ENCODE measurements at places on chromosomes 12 and 14.

- DNase-seq, result peak; percentile 17
These were observed 397.4 kb downstream of the RAD51B start for GRCh38 chr14:68216957-68217356.

GRCh38 chr14:96635850-96636249 lies 133.7 kb downstream of the PAPOLA start:
- DNase-seq, result no peak

- DNase-seq, result no peak
These were observed 27.9 kb downstream of the PCNX1 start for GRCh38 chr14:70935135-70935534.

DNA sequence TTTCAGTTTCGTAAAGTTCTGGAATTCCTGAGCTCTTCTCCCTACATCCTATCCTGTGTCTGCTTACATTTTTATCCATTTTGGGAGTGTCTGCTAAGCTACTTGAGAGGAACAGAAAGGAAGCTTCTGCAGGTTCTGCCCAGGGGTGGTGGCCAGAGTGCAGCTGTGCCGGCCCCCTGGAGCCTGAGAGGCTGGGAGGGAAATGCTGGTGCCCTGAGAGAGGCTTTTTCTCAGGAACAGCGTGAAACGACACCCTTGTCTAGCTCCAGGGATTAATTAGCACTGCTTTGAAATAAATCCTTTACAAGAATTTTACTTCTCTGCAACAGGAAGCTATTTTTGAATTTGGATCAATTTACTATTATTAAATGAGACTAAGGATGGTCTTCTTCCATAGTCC lies 165.4 kb downstream of the SLC15A5 start:
- DNase-seq, result peak; percentile 3

DNA sequence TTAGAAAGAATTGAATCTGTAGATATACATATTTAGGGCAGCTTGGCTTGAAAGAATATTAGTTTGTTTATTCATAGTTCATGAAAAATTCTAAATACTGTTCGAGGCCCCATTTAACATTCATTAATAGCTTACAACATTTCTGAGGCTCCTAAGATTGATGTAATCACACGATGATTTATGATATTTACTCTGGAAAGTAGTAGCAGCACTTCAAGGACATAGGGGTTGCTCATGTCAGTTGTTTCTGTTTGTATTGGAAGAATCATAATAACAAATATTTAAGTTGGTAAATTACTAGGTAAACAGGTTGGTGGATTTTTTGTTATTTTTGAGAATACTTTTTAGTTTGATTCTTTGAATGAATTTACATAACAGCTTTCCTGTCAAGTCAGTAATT lies 30.4 kb downstream of the CAND1 start:
- DNase-seq, result no peak

DNA sequence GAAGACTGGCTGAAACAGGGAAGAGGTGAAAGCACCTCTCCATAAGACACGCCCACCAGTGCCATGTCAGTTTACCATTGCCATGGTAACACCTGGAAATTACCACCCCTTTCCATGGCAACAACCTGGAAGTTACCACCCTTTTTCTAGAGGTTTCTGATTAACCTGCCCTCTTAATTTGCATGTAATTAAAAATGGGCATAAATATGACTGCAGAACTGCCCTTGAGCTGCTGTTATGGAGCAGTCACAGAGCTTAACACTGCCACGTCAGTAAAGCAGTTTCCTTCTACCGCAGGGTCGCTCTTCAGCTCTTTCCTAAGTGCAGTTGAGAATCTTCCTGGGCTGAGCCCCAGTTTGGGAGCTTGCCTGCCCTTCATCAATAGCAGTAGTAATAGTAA lies 55.2 kb downstream of the RASSF3 start:
- DNase-seq, result peak; percentile 40

GRCh38 chr12:128789356-128789929 lies 34.3 kb downstream of the SLC15A4 start:
- DNase-seq, result no peak

- DNase-seq, result peak; percentile 18
These were observed 48.7 kb downstream of the MIPOL1 start for GRCh38 chr14:37246427-37246829.

GRCh38 chr14:52020161-52020714 lies 30.9 kb downstream of the RTRAF start:
- DNase-seq, result no peak

DNA sequence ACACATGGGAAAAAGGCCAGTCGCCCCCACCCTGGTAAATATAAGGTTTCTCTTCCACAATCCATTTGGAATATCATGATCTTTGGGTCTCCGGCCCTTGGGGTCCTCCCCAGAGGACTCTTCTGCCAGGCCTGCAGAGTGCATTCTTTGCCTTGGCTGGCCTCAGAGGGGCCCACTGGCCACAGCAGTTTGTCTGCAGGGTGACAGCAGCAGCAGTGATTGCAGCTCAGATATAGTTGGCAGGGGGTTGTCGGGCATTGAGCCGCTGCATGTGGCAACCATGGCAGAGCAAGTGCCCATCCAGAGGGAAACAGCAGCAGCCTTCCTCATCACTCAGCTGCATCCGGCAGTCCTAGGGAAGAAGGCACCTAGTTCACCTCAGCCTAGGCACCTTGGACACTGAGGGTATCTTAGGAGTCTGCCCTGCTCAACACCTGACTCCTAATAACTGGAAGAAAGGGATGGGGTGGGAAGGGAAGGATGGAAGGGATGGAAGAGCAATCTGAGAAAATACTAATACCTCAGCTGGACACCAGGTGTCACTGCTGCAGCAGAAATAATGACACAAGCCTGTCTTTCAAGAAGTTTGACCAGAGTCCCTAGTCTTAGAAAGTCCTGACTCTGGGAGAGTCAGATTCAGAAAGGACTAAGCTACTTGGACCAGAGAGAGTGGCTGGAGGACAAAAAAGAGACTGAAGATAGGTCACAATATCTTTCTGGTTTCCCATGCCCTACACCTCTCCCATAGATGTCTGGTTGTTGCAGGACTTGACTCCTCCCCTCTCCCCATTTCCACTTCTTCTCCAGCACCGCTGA lies 8.9 kb downstream of the AJUBA start:
- DNase-seq, result peak; percentile 58

- DNase-seq, result no peak
These were observed 182.3 kb downstream of the TMEM132C start for GRCh38 chr12:128449146-128449894.

- DNase-seq, result peak; percentile 31
These were observed 37.9 kb upstream of the DLK1 start for GRCh38 chr14:100688598-100689461.

GRCh38 chr12:26052652-26053051 lies 72.2 kb downstream of the BHLHE41 start:
- no peak for DNase-seq

DNA sequence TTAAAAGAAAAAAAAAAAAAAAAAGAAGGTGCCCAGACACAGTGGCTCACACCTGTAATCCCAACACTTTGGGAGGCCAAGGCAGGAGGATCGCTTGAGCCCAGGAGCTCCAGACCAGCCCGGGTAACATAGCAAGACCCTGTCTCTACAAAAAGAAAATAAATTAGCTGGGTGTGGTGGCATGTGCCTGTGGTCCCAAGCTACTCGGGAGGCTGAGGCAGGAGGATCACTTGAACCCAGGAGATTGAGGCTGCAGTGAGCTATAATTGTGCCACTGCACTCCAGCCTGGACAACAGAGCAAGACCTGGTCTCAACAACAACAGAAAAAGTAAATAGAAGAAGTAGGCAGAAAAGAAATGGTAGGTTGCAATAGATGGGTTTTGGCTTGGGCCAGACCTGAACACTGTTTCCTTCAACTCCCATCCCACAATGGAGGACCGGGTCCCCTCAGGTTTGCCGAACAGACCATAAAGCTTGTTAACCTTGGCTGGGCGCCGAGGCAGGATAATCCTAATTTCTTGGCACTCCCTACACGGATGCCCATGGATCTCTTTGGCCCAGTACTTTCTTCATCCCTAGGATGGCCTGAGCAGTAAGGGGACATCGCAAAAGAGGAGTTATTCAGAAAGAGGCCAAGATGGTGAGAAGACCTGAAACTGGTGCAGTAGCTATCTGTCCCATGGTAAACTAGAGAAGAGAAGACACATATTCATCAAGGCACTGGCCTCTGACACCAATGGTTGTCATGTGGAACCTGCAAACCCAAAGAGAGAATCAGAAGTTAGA lies 165.5 kb upstream of the CCND2 start:
- DNase-seq, result no peak

- DNase-seq, result peak; percentile 83
These were observed 9.2 kb downstream of the HEBP1 start for GRCh38 chr12:12990700-12991468.

DNA sequence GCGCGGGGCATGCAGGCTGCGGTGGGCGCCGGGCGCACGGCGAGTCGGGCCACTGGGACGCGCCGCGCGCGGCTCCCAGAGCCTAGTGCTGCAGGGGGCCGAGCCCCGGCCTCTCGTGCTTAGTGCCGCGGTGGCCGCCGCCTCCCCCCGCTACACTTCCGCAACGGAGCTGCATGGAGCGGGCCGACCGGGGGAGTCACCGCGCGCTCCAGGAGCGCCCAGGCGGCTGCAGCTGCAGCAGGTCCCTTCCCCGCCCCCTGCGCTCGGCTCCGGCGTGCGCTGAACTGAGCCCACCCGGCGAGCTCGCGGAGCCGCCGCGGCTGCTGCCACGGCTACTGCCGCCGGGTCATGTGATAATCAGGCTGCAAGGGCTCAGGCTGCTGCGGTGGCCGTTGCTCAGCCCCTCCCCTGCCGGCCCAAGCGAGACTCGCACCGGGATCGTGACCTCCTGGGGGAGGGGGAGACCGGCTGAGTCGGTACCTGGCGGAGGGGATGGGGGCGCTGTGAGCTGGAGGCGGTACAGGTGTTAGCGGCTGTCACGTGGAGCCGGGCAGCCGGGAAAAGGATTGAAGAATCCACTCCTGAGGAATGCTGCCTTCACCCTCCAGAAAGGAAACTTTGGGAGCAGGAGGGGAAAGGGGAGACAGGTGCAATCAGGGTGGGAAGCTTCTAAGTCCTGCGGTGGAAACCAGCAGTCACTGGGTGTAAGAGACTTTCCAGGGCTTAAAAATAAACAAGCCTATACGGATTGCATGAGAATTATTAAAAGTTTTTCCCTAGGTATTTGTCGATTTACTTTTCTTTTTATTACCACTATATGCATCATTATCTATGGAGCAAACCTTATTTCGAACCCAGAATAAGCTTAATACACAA lies at the start of gene PPM1H:
Gene PPM1H (minus strand): TSS at position 352 of the 876 bp plus-strand sequence. CDS start 414 bp downstream, outside the sequence.
- peak; percentile 96 for DNase-seq

GRCh38 chr12:49261721-49262120 lies 3.2 kb upstream of the TUBA1C start:
- DNase-seq, result no peak
